ENCODE measurements at places on chromosomes 4 and X.

DNA sequence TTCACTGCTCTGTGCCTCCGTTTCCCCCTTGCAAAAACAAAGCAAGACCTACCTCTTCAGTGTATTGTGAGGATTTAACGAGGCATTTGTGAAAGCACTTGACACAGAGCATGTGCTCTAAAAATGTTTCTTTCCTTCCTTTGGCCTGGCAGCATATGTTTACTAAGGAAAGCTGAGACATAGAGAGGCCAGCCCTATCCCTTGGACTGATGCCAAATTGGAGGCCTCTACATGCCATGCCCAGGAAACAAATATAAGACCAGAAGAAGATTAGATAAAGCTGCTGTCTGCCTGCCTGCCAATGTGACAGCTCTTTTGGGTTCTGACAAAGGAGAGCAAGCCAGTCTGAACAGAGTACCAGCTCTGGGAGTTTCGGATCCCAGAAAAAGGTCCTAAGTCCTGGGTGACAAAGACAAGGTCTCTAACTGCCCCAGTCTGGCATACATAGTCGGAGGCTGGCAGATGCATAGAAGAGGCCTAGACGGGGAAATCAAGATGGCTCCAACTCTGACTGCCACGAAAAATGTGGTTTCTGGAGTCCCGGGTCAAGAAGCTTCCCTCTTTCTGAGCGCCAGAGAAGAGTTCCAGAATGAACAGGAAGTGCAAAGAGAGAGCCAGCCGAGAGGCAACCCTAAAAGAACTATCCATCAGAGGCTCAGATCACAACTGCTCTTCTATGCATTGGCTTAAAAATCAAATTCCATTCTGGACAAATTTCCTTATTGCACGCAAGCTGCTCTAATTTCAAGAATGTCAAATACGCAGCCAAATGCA lies 25.8 kb downstream of the OTUD6A start:
- no peak for DNase-seq

DNA sequence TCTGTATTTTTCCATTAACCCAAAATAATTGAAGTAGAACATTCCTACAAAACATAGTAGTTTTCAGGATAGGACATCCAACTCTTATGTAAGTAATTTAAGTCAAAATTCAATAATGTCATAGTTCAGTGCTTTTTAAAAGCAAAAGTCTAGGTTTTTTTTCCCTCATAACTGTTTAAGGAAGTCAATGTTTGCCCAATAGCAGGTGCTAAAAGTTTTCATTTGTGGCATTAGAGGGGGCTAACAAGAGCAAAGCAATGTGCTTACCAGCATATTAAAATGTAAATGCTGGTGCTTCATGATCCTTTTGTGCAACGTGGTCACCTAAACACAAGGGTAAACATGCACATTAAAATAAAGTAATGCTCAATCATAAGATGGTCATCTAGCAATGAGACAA lies 155.2 kb upstream of the PPP1R2C start:
- DNase-seq: no peak

DNA sequence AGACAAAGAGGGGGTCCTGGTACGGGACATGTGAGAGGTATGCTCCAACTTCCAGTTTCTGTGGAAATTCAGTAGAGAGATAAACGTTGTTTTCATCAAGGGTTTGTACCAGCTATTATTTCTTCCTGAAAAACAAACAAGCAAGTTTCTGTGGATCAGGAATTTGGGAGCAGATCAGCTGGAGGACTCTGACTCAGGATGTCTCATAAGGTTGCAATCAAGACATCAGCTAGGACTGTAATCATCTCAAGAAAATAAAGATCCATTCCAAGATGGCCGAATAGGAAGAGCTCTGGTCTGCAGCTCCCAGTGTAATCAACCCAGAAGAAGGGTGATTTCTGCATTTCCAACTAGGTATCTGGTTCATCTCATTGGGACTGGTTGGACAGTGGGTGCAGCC lies 23.5 kb upstream of the NFKB1 start:
- DNase-seq: no peak

- DNase-seq: no peak
Measured at GRCh38 chr4:15293711-15294110, 134.1 kb upstream of the C1QTNF7 start.

DNA sequence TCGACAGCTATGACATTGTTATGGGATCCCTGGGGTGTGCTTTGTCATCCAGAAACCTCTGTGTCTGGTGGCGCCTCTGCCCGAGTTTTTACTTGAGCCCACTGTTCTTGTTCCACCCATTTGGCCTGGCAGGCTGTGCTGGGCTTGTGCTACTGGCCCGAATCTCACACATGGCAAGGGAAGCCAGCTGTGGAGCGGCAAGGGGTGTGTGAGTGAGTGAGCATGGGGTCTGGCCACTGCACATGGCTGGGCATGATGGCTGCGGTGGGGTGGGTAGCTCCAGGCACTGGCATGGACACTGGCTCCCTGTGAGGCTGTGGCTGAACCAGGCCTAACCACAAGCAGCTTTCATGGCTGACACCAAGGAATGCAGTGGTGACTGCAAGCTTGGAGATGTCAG lies 89.2 kb downstream of the DACH2 start:
- no peak for DNase-seq

GRCh38 chr4:48315728-48316630 lies 25.4 kb upstream of the SLAIN2 start:
- DNase-seq: no peak

- no peak for DNase-seq
Measured at GRCh38 chrX:101931136-101931487, 715 bp downstream of the ZMAT1 start.

- no peak for DNase-seq
Measured at GRCh38 chr4:125940426-125940825, 625.7 kb downstream of the FAT4 start.

DNA sequence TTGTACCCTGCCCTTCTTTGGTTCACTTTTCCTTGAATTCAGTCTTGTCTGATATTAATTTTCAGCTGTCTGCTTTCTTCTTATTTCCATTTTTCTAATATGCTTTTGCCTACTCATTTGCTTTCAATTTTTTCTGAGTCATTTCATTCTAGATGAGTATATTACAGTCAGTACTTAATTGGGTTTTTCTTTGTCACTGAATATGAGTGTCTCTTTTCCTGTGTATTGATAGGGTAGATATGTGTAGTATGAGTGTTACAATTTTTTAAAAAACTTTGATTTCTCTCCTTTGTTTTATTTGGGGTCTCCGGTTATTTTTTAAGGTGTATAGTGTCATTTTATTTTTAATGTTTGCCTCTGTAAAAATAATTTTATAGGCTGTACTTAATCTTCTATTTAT lies 222.2 kb downstream of the IDS start:
- no peak for DNase-seq

- no peak for DNase-seq
Measured at GRCh38 chrX:124440695-124441094, 94.3 kb downstream of the SH2D1A start.

- DNase-seq: no peak
Measured at GRCh38 chr4:182898479-182898799, 18.7 kb downstream of the DCTD start.

GRCh38 chr4:48596336-48596735 lies 106.3 kb downstream of the ZAR1 start:
- no peak for DNase-seq

GRCh38 chr4:48578132-48578968 lies 88.3 kb downstream of the ZAR1 start:
- peak; percentile 7 for DNase-seq

DNA sequence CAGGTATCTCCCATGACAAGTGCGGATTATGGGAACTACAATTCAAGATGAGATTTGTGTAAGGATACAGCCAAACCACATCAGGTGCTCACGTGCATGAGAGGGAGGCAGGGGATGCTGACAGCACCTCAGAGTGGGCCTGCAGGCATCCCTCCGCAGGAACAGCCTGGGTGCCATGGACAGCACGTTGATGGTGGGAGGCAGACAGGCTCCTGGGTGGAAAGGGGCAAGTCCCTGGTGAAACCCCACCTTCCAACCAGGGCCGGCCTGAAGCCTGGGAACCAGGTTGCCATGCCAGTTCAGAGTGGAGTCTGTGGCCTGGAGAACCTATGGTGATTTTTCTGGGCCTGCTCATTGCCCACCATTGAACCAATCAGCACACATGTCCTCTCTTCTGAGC lies 1469.6 kb downstream of the PCDH7 start:
- DNase-seq: no peak

DNA sequence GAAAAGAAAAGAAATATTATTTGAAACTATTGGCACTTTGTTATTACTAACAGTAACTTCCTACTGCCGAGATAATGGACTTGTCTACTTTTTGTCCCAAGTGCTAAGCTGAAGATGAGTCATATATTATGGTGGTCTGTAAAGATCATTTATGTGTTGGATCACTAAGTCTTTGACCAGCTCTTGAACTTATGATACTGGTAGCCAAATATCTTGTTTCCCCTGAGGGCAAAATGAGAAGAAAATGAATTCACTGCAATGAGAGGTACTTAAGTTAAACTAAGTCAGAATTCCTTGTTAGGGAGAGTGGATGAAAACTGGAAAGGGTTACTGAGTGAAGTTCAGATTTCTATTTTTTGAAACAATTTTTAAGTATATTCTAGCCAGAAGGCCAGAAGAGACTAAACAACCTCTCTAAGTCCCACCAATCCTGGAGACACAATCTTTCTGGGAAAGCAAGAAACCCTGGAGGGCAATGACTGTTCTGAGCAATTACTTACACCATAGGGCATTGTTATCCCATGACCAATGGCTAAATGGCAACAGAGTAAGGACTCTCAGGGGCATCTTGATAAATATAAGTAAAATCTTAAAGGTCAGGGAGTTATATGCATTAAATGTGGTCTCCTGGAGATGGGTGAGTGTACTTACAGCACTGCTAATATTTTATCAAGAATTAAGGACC lies 287.7 kb downstream of the STIM2 start:
- DNase-seq: no peak

- no peak for DNase-seq
Measured at GRCh38 chr4:127788517-127788916, 6.4 kb downstream of the HSPA4L start.

DNA sequence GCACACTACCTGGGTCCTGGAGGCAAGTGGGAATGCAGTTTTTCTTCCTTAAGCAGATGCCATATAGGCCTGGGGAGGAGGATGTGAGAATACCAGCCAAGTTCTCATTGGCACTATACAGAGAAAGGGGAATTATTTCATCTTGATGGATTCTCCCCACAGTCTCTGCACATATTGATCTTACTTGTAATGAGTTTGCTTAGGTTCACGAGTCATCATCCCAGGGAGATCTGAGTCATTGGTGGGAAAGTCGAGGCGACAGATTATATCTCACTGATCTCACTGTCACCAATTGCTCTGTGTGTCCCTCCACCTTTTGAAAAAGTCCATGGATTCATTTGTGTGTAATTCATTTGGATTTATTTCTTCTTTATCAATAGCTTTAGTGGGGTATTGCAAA lies 156.8 kb downstream of the AR start:
- DNase-seq: no peak

- no peak for DNase-seq
Measured at GRCh38 chr4:121485190-121485804, 104.5 kb upstream of the QRFPR start.

- DNase-seq: no peak
Measured at GRCh38 chrX:57573754-57574153, 18.1 kb upstream of the ZXDB start.

DNA sequence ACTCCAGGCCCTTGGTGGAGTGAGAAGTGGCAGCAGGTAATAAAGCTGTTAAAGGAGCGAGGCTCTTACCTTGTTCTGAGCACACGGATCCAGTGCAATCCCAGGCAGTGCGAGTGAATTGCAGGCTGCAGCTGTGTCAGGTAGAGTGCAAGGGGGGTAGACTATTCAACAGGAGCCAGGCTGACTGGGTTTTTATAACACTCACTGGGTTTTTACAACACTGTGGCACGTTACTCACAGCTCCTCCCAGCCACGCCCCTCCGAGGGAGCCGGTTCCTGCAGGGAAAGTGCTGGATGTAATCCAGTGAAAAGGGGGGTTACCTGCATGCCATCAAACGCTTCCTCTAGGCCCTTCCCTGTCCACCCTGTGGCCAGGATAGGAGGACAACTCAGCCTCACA lies 358 bp downstream of the FGFBP1 start:
- DNase-seq: no peak

DNA sequence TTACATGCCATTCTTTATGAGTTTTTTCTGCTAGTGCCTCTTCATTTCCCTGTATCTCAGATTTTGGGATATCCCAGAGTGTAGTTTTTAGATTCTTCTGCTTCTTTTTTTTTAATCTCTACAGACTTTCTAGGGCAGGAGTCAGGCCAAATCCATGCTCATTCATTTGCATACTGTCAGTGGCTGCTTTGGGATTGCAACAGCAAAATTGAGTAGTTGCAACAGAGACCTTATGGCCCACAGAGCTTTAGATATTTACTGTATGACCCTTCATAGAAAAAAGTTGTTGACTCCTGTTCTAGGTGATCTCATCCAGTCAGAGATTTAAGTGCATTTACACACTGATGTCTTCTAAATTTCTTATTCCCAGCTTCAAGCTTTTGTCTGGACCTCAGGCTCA lies 35.3 kb downstream of the ARFIP1 start:
- no peak for DNase-seq

GRCh38 chr4:41442810-41443209 lies 95.1 kb upstream of the LIMCH1 start:
- no peak for DNase-seq

DNA sequence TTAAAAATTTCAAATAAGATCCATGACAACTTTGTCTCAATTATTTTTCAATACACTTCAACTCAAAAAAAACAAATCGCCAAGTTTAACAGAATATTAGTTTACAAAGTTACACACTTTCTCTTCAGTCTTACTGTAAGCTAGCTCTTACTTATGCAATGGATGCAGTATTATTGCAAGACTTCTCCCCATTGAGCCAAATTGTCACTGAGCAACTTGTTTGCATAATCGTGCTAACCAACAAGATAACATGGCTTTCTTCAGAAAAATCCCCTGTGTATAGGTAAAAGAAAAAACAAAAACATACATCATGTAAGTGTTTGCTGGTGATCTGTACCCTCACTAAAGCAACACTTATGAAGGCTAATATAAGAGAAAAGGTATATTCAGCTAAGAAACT lies 18.9 kb downstream of the DNAJB14 start:
- DNase-seq: no peak

- DNase-seq: no peak
Measured at GRCh38 chr4:22477136-22477812, 38.6 kb downstream of the ADGRA3 start.

GRCh38 chr4:137125011-137125410 lies 407.3 kb downstream of the PCDH18 start:
- no peak for DNase-seq

DNA sequence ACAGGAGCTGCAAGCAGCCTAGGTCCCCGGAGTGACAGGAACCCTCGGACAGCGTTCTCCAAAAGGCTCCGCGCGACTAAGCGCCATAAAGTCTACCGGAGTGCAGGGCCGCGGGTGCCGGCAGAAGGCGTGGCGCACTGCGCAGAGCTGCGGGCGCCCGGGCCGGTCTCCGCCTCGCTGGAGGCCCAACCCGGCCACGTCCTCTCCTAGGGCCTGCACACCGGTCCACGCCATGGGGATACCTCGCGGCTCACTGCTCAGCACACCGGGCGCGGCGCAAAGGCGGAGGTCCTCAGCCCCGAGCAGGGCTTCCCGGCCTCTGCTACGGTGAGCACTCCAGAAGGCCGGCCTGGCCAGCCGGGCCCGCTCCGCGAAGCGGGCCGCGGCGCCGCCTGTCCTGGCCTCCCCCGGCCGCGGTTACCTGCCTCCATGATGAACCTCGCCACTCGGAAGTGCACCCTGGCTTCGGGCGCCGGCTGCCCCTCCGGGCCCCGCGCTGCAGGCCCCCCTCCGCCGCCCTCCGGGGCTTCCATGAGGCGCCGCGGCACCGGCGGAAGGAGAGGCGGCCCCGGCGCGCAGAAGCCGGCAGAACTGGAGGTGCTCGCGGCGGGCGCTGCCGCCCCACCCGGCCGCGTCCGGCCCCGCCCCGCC lies at the start of gene CCNQ:
Gene CCNQ, minus strand, starts transcription at position 599 of the 651 bp plus-strand sequence. Its CDS starts 66 bp downstream, at position 533.
- no peak for DNase-seq

Measured in activated T-helper 9 cell treated with anti-CD3 and anti-CD28 coated beads, Interleukin-2, amount 50 U/mL, for 16 hours (primary cell).